Umbilical cord (tissue), 2 donors: ENCODE measurements at places on chromosomes 16 and 17. TPM values are rescaled to one million over a fixed set of nuclear protein-coding genes. Genes with fewer than 3 reads are reported as not detected.

DNA sequence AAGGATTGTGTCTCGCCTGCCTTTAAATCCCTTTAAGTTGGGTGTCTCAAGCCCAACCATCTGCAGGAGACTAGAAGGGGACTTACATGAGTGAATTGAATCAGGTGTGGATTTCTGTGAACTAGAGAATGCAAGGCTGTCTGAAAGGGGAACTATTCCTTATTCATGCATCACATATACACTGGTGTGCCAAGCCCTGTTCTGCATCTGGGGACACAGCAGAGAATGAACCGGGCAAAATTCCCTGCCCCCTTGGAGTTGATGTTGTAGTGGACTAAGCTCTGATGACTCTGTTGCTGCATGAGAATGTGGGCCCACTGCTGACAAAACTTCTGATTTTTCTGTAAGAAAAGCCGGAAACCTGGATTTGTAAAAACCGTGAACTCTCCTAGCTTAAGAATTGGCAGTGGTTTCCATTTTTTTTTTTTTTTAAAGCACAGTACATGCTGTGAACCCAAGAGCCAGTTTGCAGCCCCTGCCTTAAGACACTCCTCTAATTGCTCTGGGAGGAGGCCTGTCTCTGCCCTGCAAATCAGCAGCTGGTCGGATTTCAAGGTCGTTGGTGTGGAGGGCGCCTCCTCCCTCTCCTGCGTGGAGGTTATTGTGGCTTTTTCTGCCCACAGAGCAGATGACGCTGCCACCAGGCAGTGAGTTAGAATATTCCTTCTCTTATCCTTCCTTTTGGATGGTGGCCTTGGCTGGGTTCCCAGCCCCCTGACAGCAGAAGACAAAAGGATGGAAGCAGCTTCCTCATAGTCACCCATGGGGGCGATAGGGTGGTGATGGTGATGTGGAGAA lies 131.0 kb downstream of the PRKCB start:
- peak; percentile 51 for DNase-seq

DNA sequence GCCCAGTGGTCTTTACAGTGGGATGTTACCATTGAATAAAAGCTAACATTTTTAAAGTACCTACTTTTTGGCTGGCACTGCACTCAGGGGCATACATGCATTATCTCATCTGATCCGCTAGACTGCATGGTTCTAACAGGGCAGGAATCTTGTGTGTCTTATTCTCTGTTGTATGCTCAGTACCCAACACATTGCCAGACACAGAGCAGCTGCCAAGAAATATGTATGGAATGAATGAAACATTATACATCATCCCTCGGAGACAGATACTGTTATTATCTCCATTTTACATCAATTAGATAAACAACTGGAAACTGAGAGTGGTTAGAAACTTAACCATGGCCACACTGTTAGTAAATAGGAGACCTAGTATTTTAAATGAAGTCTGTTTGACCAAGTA lies 74.1 kb upstream of the CDH11 start:
- DNase-seq = peak; percentile 64

DNA sequence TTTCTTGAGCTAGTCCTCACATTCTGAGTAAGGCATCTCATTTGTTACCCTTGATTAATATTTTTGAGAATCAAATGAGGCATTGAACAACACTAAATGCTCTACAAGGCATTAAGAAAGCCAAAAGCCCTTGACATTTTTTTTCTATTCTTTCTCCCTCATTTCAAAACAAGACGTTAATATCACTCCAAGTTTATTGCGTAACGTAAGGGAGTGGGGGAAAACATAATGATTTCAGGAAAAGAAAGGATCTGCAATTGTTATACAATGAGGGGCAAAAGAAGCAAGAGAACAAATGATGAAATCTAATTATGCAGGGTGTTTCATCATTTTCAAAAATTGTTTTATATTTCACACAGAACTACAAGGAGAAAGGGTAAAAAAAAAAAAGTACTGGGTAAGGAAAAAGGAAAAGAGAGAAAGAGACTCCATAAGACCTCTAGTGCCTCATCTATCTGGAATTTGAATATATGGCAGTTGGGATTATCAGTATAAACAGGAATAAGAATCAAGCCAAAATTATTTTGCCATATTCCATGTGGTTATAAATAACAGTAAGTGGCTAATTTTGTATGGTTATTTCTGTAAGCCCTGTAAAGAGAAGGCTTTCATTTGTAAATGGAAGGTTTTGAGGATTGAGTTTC lies 163.0 kb downstream of the ABCA8 start:
- DNase-seq = no peak

GRCh38 chr16:83117810-83118209 lies 491.0 kb downstream of the CDH13 start:
- no peak for DNase-seq

DNA sequence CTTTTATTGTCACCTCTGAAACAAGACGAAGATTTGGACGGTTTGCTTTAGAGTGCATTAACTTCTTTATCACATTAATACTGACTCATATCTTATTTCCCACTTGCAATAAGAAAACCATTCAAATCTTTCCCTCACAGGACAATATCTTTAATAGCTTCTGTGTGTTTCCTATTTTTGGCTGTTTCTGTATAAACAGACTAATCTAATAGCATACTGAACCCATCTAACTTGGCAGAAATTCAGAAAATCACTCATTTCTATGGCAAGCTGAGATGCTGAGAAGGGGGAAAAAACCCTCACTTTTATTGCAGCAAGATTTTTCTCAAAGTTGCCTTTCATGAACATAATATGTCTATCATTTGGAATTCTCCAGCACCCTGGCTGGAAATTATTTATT lies 524.9 kb downstream of the WWOX start:
- peak; percentile 42 for DNase-seq

GRCh38 chr17:17043461-17044271 lies 1.4 kb downstream of the MPRIP start:
- DNase-seq = peak; percentile 35

DNA sequence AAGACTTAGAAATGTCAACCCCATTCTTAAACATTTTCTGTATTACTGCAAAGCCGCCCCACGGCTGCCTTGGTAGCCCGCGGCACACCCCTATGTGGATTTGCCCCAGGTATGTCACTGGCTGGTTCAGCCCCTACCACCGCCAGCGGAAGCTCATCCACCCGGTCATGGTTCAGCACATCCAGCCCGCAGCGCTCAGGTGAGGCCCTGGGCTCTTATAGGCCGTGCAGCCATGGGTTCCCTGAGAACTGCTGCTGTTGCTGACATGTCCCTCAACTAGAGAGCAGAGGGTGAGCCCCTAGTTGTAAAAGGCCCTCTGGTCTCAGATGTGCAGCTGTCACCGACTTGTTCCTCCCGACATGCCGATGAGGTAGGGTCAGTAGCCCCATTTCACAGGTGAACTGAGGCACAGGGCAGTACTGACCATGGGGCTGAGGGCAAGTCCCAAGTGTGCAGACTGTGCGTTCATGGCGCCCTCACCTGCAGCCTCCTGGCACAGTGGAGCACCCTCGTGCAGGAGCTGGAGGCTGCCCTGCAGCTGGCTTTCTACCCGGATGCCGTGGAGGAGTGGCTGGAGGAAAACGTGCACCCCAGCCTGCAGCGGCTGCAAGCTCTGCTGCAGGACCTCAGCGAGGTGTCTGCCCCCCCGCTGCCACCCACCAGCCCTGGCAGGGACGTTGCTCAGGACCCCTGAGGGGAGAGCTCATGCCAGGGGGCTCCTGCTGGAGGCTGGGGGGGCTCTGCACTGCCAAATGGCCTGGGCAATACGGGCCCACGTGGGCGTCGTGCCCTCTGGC lies 8.7 kb downstream of the CYBC1 start:
- no peak for DNase-seq

- no peak for DNase-seq
Observed at GRCh38 chr17:32266389-32267301, 1.0 kb downstream of the RHBDL3 start.

GRCh38 chr17:4551141-4551540 lies 4.0 kb downstream of the MYBBP1A start:
- DNase-seq = no peak

DNA sequence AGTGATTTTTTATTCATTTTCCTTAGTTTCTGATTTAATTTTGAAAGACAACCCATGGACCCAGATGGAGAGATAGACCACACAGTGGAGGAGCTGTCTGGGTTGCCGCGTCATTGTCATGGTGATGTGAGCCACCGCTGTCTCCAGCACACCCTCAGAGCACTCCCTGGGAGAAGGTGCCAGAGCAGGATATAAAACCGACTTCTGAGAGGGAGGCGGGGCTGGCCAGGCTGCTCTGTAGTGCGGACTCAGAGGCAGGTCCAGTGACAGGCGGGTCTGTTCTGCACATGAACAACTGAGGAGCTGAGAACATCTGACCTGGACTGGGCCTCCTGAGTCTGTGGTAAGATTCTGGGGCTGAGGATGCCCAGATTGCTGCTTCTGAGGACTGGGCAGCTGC lies 216.3 kb upstream of the NLRP1 start:
- no peak for DNase-seq

- no peak for DNase-seq
Observed at GRCh38 chr17:79946352-79947231, 89.1 kb downstream of the TBC1D16 start.

GRCh38 chr17:80825471-80826345 lies 165.9 kb upstream of the CHMP6 start:
- no peak for DNase-seq

- DNase-seq = peak; percentile 28
Observed at GRCh38 chr16:28923652-28924398, 1.2 kb downstream of the RABEP2 start.

- DNase-seq = no peak
Observed at GRCh38 chr16:23371368-23371767, 69.3 kb downstream of the SCNN1B start.

DNA sequence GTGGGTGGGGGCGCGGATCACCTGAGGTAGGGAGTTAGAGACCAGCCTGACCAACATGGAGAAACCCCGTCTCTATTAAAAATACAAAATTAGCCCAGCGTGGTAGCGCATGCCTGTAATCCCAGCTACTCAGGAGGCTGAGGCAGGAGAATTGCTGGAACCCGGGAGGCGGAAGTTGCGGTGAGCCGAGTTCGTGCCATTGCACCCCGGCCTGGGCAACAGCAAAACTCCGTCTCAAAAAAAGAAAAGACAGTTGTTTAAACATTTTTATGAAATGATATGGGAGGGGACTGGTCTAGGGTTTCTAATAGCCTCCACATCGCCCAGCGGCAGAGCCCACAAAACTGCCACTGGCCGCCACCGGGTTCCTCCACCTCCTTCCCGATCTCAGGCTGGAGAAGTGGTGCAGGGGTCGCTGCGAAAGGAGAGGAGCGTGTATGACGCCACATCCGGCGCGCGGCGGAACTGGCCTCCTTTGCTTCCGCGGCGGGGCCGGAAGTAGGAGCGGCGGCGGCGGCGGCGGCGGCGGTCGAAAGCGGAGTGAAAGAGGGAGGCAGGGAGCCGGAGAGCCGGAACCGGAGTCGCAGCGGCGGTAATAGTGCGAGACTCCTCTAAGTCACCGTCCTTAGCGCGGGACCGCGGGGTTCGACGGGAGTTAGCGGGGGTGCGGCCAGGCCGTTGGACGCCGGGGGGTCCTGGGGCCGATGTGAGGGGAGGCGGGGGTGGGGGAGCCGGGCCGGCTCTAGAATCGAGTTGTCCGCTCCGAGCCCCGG lies at the start of gene PPP4C:
TSS of gene PPP4C (plus strand) at position 492 of the 773 bp plus-strand sequence. CDS start 384 bp downstream, outside the sequence.
- DNase-seq = peak; percentile 92

- DNase-seq = peak; percentile 96
Observed at GRCh38 chr17:73705594-73705993, 61.3 kb upstream of the SDK2 start.

DNA sequence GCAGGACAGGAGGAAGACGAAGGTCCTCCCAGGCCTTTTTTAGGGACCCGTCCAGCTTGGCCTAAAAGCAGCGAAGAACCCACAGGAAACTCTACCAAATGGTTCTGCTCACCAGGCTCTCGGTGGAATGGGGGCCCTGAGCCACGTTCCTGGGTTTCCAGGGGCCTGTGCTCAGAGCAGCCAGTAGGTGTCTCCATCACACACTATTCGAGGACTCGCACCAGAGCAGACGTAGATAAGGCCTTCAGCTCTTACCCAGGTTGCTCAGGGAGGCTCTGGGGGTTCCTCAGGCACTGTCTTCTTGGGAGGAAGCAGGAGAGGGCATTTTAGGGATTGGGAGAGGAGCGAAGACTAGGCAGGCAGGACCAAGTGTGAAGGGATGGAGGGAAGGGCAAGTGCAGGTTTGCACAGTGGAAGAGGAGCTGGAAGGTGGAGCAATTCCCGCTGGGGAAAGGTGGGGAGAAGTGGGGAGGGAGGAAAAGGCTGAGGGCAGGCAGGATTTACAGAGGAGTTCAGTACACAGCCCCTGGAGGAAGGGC lies 157.1 kb downstream of the RGS9 start:
- DNase-seq = peak; percentile 72

GRCh38 chr17:16374146-16374938 lies 6.5 kb upstream of the UBB start:
- peak; percentile 84 for DNase-seq

- no peak for DNase-seq
Observed at GRCh38 chr17:9728005-9728404, 63.4 kb downstream of the DHRS7C start.

- DNase-seq = no peak
Observed at GRCh38 chr17:66018786-66019185, 173.1 kb downstream of the CEP112 start.

DNA sequence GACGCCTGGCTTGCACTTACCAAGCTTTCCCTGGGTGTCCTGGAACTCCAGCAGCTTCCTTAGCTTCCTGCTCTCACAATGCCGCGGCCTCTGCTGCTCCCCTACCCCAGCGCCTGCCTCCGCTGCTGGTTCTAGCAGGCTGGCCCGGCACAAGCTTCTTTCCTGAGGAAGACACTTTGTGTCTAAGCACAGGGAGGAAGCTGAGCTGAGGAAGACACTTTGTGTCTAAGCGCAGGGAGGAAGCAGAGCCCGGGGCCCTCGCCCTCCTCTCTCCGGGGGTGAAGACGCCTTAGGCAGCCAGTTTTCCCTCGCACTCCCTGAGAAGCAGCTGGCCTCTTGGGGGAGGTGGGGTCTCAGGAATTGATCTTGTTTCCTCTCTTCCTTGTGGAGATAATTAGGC lies 64.9 kb downstream of the PLD6 start:
- no peak for DNase-seq

GRCh38 chr17:42704837-42705494 lies 22.6 kb downstream of the CNTNAP1 start:
- no peak for DNase-seq

The C17orf50 gene
- not detected for total RNA-seq

The CTF1 gene
- total RNA-seq = 2.6 TPM

The TP53TG3 gene
- 0.48 TPM for total RNA-seq

The PLCD3 gene
- 12.0 TPM for total RNA-seq

The ALOX15 gene
- not detected for total RNA-seq

The RTN4RL1 gene
- not detected for total RNA-seq

The TTYH2 gene
- total RNA-seq = 1.2 TPM

The CBX8 gene
- 3.1 TPM for total RNA-seq

The CACNG1 gene
- total RNA-seq = not detected

The SLC12A4 gene
- total RNA-seq = 40.0 TPM

The SLC38A8 gene
- not detected for total RNA-seq

The JPH3 gene
- total RNA-seq = 3.1 TPM

The SLC16A6 gene
- total RNA-seq = 1.7 TPM

The GLIS2 gene
- total RNA-seq = 8.9 TPM

The LYRM1 gene
- total RNA-seq = 40.0 TPM

The EPX gene
- total RNA-seq = not detected

The SPIRE2 gene
- total RNA-seq = 2.2 TPM

The TUBB3 gene
- 63.3 TPM for total RNA-seq

The WFIKKN2 gene
- 1.9 TPM for total RNA-seq
